Lung (tissue), 17 donors: ENCODE measurements at places on chromosomes 12 and 14. TPM values are rescaled to one million over a fixed set of nuclear protein-coding genes. Genes with fewer than 3 reads are reported as not detected.

- no peak overlapping the region for H3K27ac ChIP-seq
- H3K4me1 ChIP-seq: no peaks in the 10 kb centered on the region
- no peaks in the 10 kb centered on the region for H3K36me3 ChIP-seq
- H3K27me3 ChIP-seq: no peaks in the 10 kb centered on the region
- H3K4me3 ChIP-seq: no peak overlapping the region
- no peak for DNase-seq
Measured at GRCh38 chr12:118520214-118521035, 144.1 kb downstream of the SUDS3 start.

The PLEKHG3 gene
- 12.8 TPM for polyA plus RNA-seq

The RPS29 gene
- 2,302 TPM for polyA plus RNA-seq

The KLRD1 gene
- 2.6 TPM for polyA plus RNA-seq

The ORAI1 gene
- polyA plus RNA-seq: 15.2 TPM

The TMEM132C gene
- polyA plus RNA-seq: 0.44 TPM

The GPR33 gene
- not detected for polyA plus RNA-seq
